NCI-H2081 (cell line): ENCODE measurements at places on chromosomes 5 and 9.

- DNase-seq: no peak
Measured at GRCh38 chr9:18012170-18012569, 433.3 kb downstream of the SH3GL2 start.

- no peak for DNase-seq
Measured at GRCh38 chr5:170095646-170096045, 10.1 kb upstream of the FOXI1 start.

GRCh38 chr5:56305001-56305950 is 72.1 kb upstream of the ANKRD55 start:
- DNase-seq: no peak

GRCh38 chr5:125044491-125045282 is 298.2 kb upstream of the ZNF608 start:
- no peak for DNase-seq

DNA sequence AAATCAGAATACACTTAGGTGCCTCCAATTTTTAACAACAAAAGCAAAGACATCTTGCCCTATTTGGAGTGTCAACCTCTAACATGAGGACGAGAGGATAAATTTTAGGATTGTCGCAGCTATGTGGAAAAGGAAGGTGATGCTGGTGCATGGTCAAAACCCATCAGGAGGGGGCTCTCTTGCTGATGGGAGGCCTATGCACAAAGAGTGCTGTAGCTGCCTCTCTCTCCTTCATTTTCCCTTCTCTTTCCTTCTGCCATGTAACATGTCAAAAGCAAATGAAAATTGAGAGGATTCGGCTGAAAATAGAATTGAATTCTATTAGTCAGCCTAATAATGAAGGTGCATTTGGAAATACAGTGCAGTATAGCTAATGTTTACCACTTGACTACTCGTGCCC is 578.7 kb upstream of the ZNF462 start:
- DNase-seq: no peak

- DNase-seq: no peak
Measured at GRCh38 chr5:138385660-138386059, 33.2 kb downstream of the KDM3B start.

DNA sequence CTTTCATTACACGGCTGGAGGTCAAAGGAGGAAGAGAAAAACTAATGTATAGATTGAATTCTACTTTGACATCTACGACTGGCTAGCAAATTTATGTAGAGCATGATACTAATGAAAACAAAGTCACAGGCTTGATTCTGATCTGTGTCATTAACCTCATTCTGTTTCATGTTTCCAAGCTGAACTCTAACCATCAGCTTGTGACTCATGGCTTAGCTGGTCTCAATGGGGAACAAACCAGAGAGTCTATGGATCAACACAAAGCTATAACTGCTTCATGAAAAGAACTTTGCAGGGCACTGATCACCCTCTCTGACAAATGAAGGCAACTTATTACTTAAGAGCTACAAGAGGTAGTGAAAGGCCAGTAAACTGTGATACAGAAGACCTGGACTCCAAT is 23.6 kb upstream of the PDE4D start:
- no peak for DNase-seq

DNA sequence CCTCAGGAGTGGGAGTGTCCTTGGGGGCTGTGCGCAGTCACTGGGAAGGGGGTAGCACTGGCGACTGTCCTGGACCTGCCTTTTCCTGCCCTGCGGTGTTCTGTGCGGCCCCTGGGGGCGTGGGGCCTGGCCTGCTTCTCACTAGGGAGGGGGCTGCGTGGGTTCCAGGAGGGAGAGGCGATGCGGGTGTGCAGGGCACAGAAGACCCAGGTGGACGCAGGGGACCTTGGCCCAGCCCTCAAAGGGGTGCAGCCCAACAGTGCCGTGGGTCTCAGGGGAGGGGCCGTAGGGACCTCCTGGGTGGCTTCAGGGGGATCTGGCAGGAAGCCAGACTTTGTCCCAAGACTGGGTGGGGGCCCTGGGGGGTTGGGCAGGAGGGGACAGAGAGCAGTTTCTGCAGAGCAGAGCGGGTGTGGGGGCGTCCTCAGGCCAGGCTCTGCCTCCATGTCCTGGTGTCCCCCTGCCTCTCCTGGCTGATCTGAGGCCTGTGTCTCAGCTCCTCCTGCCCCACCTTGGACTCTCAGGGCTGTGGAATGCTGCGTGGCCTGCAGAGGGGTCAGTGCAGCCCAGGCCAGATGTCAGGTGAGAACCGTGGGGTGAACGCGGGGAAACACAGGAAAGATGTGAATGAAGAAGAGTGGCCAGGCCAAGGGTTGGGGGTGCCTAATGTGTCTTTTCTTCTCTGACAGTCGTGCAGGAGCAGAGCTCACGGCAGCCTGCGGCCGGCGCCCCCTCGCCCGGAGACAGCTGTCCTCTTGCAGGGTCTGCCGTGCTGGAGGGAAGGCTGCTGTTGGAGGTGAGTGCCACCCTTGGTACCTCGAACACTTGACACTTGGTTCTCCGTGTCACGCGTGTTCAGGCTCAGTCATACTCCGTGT is 54.6 kb downstream of the AHRR start:
- no peak for DNase-seq

- DNase-seq: no peak
Measured at GRCh38 chr5:137575847-137576246, 76.7 kb upstream of the SPOCK1 start.

- DNase-seq: peak; percentile 86
Measured at GRCh38 chr5:14870337-14871213, 1.0 kb downstream of the ANKH start.

DNA sequence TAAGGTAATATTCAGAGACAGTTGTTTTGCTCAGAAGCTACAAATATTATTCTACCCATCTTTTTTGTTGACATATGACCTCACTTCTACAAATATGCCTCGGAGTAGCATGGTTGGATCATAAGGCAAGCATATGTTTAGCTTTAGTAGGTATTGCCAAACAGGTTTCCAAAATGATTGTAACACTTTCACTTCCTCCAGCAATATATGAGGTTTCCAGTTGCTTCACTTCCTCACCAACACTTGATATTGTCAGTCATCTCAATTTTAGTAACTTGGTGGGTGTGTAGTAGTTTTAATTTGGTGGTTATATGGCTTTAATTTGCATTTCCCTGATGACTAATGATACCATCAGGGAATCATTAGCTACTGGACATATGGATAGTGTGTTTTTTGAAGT is 46.7 kb downstream of the TNFSF8 start:
- no peak for DNase-seq

GRCh38 chr5:172820046-172820767 is 13.8 kb upstream of the ERGIC1 start:
- no peak for DNase-seq

GRCh38 chr5:154258531-154259217 is 68.1 kb downstream of the GALNT10 start:
- DNase-seq: no peak

GRCh38 chr5:87137283-87137682 is 130.4 kb upstream of the RASA1 start:
- no peak for DNase-seq

GRCh38 chr5:151745071-151745705 is 13.2 kb downstream of the ATOX1 start:
- DNase-seq: no peak

DNA sequence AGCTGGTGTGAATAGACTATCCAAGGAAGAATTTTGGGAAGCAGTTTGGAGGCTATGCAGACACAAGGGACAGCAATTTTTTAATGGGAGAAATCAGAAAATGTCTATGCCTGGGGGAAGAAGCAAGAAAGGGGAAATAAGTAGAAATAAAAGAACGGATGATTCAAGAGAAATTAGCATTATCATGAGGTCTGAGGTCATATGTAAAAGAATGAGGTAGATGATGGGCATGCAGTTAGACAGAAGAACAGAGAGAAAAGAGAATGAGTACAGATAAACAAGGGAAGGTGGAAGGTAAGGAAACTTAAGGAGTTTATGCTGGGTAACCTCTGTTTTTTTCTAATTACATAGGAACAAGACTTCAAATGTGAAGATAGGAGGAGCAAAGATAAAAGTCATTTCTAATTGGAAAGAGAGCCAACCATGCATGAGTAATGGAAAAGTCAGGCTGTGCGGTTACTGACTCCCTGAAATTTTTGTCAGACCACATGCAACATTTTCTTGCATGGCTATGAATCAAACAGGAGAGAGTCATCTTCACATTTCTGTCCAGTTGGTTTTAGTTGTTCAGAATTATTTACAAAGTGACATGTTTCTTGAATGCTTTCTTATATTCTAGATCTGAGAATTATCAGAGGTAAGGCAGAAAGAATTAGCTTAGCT is 101.0 kb upstream of the PIK3R1 start:
- DNase-seq: no peak

GRCh38 chr5:80977764-80978163 is 17.6 kb downstream of the RASGRF2 start:
- DNase-seq: no peak

GRCh38 chr9:98861781-98862504 is 54.5 kb downstream of the GALNT12 start:
- no peak for DNase-seq

DNA sequence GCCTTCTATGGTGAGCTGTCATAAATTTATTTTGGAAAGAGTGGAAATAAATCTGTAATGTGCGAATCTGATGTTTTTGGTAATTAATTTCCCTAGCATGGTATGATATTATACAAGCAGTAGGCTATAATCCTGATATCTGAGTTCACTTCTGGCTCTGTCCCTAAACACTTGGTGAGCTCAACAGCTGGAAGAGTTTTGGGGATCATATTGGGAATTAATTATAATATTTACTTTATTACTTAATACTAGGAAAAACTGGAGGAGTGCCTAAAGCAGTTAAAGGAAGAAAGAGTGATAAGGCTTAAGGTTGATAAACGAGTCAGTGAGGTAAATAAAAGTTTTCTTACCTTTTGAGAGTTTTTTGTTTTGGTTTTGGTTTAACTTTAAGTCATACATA is 26.8 kb downstream of the CEP78 start:
- DNase-seq: no peak

DNA sequence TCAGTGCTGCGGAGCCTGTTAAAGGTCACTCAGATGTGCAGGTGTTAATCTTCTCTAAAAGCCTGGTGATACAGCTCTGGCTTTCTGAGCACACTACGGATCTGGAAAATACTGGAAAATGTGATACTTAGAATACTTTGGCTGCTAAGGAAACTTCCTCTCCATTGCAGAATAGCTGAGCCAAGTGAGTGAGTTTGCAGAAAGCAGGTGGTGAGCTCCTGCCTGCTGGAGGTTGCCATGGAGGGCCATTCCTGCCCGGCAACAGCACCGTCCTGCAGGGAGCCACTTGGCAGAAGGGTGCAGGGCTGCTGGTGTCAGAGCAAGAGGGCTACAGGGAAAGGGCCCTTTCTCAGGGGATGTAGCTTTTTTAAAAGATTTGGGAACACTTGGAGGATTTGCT is 40.7 kb downstream of the SECISBP2 start:
- DNase-seq: peak; percentile 65

GRCh38 chr5:58019614-58020013 is 440.3 kb downstream of the PLK2 start:
- DNase-seq: no peak

DNA sequence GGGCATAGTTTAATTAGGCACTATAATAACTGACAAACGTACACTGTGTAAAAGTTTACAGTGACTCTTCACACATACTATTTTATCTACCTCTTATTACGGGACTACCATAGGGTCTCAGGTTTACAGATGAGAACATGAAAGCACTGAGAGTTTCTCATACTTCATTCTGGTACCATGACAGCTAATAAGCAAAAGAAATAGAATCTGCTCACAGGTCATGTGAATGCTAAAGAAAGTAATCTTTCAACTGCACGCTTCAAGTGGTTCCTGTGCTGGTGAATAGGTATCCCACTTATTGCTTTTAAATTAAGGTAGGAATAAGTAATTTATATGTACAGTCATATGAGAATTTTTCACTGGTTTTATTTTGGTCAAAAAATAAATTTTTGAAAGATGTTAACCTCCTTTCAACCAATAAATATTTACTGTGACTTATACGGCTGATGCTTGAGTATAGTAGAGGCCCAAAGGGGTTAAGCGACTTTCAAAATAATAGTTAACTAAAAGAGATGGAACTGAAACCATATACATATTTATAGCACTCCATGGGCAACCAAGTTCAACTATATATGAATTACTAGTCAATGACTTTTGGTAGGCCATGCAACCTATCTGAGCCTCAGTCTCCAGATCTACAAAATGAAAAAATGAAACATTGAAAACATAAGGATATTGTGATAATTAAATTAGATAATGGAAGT is 8.1 kb downstream of the CDKN2A start:
- no peak for DNase-seq

GRCh38 chr9:4397917-4398316 is 92.4 kb upstream of the SLC1A1 start:
- no peak for DNase-seq

DNA sequence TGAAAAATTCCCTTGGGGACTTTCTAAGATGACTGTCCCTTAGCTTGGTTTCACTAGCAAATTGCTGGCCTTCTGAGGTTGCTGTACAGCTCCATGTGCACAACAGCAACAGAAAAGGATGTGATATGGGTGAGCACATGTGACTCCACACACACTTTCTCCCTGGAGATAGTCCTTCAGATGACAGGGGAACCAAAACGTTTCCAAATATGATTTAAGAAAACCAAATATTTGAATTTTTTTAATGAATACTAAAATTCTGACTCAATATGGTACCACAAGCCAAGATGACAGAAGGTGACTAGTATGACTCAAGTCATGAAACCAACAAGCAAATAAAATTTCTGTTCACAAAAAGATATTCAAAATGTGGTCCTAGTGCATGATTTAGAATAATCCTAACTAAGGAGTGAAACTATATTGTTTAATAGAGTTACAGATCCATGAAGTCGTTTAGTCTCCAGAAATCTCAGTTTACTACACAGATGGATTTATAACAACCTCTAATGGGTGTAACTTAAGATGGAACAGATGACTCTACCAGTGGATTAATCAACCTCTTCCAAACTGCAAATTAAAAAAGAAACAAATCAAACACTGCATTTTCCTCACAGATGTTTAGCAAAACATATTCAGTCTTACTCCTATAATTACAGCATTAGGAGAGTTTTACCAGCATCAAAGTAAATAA is 144.8 kb upstream of the PIK3R1 start:
- DNase-seq: no peak

- no peak for DNase-seq
Measured at GRCh38 chr5:163306421-163306820, 131.0 kb upstream of the CCNG1 start.

DNA sequence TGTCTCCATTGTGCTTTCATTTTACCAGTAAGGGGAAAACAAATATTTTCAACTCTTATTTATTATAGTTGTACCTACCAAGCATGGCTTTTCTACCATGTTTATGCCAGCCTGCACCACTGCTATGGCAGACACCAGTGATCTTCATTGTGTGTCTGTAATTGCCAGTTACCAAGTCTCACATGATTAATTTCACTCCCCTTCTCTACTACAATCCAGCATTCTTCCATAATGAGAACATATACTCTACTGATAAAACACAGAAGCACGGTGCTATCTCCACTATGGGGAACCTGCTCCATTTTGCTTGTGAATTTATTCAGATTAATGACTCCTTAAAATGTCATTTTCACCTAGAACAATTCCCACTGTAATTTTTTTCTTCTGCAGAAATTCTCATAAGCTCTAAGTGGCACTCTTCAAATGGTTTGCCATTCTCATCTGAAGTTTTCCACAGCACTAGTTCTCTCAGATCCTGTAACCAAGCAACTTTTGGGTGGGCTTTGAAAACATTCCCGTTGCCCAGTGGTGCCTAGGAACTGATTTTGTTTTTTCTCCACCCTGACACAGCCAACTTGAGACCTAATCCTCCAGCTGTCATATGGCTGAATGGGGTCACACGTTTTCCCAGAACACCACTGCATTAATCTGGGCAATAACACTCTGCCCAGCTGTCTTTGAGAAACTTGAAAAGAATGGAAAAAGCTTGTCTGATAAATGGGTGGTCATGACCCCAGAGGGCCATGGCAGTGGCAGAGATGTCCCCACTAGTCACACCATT is 222.7 kb upstream of the RASEF start:
- no peak for DNase-seq
